ENCODE measurements at places on chromosomes 5 and 9.

GRCh38 chr5:332843-333242, 11.3 kb downstream of the AHRR start:
- no peak for DNase-seq

DNA sequence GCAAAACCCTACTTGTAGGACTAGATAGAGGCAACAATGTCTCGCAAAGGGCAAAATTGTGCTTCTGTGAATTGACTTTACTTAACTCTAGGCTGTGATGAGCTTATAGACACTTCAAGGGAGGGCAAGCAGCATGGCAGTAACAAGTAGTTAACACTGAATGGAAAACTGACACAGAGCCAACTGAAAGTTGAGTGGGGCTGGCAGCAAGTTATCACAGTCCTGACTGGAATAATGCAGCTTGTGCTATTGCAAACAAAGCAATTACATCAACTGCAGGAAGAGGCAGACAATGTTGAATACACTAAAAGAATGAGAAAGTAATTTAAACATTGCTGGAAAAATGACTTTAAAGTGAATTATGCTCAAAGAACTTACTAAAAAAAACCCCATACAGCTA, 62.2 kb downstream of the RNF38 start:
- no peak for DNase-seq

DNA sequence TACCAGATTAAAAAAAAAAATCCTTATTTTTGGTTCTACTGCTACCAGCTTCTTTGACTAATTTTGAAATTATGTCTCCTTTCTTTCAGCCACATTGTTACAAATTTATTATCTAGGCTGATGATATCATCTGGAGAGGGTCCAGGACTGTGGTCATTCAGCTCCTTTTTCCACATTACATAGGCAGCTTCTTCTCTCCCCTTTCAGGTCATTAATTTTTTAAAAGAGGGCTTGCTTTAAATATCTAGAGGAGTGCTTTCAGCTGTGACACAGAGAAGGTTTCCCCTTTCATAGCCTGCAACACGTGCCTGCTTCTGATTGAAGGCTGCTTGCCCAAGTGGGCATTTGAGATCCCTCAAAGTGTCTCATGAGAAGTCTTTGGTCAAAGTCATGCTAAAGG, 155.7 kb upstream of the PAPPA start:
- no peak for DNase-seq

- no peak for DNase-seq
Measured at GRCh38 chr5:115713408-115713807, 87.6 kb upstream of the TMED7 start.

DNA sequence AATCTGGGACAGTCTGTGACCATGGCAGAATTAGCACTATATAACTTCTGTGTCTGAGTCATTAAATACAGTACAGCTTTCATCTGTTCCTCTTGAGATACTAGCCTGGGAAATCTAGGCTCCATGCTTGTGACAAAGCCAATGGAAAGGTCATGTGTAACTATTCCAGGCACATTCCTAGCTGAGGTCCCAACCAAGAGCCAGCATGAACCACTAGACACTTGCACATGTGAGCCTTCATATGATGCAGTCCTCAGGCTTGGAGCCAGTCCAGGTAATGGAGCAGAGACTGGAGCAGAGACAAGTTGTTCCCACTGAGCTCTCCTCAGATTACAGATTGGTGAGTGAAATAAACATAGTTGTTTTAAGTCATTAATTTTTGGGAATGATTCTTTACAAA, 412.4 kb upstream of the ZNF462 start:
- DNase-seq, result no peak

DNA sequence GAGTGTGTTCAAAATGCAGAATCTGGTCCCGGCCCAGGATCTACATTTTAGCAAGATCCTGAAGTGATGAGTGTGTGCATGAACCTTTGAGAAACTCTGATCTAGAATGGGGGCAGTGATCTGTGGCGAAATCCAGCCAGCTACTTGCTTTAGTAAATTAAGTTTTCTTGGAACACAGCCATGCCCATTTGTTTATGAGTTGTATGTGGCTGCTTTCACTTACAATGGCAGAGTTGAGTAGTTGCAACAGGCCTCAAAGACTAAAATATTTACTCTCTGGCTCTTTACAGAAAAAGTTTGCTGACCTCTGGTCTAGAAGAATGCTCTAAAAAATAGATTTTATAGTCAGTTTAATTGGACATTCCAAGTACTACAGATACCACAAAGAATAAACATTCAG, 588.3 kb downstream of the BNC2 start:
- DNase-seq, result no peak

DNA sequence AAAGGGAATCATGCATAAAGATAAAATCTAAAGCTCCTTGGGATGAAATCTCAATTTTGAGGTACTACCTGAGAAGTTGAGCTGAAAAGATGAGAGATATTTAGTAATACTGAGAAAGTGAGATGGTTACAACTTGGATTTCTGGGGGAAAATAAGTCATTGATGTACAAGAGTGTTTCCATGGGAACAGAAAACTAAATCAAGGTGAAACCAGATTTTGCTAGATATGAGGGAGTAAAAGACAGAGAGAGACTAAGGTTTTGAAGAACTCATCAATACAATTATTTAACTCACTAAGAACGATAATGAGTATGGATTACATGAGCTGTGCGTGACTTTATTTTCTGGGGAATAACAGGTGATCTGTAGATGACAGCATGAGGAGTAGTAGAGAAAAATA, 10.2 kb upstream of the ST8SIA4 start:
- no peak for DNase-seq

GRCh38 chr5:1375871-1376810, 31.2 kb upstream of the CLPTM1L start:
- DNase-seq, result no peak

DNA sequence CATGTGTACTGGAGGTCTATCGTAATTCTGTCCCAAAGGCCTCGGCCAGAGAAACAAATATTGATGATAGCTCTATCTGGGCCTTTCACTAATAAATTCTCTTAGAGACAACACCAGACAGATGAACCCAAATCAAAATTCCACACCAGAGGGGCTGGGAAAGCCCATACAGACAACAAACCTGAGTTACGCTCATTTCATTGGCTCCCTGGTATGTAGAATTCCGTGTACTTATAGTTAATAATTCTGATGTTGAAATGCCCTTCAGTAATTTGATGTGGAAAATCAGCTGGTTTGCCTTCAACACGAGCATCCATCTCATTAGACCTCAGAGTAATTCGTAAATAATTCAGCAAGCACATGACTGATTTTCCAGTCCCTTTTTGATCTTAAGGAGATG, 53.2 kb downstream of the FRMD3 start:
- DNase-seq, result no peak

DNA sequence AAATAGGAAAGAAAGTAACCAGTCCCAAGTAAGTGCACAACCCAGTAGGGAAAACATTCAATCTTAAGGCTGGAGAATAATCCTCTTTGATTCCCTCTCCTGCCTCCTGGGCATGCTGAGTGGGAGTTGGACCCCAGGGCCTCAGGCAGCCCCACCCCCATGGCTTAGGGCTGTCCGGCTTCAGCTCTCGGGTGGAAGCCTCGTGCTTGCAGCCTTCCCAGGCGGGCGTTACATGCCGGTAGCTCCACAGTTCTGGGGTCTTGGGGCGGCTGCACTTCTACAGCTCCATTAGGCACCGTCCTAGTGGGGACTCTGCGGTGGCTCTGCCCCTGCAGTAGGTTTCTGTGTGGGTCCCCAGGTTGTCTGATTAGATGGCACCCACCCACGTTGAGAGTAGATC, 10.1 kb downstream of the GLIPR2 start:
- no peak for DNase-seq

DNA sequence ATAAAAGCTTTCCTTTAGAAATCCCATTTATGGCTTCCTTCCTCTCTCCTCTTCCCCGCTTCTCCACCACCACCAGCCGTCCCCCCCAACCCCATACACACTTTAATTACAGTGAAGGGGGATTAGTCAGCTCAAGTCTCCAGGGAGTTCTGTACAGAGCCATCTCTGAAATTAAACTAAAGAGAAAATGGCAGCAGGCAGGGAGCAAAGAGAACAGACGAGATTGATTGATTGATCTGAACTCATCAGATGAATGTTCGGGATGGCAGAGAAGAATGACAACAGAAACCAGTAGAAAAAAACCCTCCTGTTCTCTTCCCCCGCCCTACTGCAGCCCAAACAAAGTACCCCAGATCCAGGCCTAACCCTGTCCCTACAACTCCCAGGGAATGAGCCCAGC, 241.7 kb upstream of the PANK3 start:
- DNase-seq, result no peak

DNA sequence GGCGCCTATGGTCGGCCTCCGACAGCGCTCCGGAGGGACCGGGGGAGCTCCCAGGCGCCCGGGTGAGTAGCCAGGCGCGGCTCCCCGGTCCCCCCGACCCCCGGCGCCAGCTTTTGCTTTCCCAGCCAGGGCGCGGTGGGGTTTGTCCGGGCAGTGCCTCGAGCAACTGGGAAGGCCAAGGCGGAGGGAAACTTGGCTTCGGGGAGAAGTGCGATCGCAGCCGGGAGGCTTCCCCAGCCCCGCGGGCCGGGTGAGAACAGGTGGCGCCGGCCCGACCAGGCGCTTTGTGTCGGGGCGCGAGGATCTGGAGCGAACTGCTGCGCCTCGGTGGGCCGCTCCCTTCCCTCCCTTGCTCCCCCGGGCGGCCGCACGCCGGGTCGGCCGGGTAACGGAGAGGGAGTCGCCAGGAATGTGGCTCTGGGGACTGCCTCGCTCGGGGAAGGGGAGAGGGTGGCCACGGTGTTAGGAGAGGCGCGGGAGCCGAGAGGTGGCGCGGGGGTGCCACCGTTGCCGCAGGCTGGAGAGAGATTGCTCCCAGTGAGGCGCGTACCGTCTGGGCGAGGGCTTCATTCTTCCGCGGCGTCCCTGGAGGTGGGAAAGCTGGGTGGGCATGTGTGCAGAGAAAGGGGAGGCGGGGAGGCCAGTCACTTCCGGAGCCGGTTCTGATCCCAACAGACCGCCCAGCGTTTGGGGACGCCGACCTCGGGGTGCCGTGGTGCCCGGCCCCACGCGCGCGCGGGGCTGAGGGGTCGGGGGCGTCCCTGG, 561 bp downstream of the DAPK1 start:
- no peak for DNase-seq

DNA sequence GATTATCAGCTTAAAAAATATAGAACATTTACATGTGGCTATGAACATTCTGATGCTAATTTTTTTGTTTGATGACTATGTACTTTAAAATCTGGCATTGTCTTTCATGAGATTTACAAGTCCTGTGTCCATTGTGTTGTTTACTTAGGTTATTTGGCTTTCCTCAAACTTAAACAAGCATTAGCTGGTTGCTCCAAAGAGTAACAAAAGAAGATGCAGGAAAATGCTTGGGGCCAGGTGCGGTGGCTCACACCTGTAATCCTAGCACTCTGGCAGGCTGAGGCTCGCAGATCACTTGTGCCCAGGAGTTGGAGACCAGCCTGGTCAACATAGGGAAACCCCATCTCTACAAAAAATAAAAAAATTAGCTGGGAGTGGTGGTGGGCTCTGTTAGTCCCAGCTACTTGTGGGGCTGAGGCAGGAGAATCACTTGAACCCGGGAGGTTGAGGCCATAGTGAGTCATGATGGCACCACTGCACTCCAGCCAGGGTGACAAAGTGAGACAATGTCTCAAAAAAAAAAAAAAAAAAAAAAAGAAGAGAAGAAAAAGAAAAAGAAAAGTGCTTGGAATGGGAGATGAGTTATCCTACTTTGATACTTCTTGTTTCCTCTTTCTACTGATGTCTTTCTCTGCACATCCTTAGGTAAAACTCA, 39.7 kb downstream of the PAM start:
- no peak for DNase-seq

- DNase-seq, result no peak
Measured at GRCh38 chr9:35538361-35539234, 48.7 kb downstream of the RUSC2 start.

DNA sequence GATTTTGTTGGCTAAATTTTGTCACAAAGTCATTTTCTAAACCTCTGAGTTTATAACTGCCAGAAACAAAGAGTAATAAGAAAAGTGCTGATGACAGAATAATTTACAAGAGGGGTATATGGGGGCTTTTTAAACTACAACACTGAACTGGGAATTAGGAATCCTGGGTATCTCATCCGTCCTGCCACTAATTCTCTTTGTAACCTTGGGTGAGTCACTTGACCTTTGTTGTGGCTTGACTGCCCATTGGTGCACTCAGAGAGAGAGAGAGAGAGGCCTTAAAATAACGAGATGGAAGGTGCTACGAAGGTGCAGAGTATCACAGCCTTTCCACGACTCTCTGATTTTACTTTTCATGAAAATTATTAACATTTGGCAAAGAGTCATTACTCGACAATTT, 130.3 kb upstream of the CNTLN start:
- DNase-seq, result no peak

Measured in T-helper 2 cell (primary cell).